Stomach (tissue), 19 donors: ENCODE measurements at places on chromosomes 4 and X. TPM values are rescaled to one million over a fixed set of nuclear protein-coding genes. Genes with fewer than 3 reads are reported as not detected.

Gene RPA4
- 8.0 TPM for total RNA-seq

Gene NCAPG
- 3.8 TPM for total RNA-seq

Gene DMRTC1
- total RNA-seq, result not detected

Gene HTN3
- total RNA-seq, result not detected

DNA sequence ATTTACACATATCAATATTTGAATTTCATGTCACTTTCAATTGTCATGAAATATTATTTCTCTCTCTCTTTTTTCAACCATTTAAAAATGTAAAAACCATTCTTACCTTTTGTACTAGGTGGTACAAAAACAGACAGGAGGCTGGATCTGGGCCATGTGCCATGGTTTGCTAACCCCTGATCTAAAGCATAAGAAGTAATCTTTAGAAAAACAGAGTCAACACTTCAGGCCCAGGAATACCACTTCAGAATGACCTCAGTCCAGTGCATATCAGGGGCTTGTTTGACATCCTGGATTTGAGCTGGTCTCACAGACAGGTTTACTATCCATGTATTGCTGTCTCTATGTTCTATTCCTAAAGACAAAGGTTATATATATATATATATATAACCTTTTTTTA lies 102.5 kb downstream of the DCHS2 start:
- no peak for DNase-seq

DNA sequence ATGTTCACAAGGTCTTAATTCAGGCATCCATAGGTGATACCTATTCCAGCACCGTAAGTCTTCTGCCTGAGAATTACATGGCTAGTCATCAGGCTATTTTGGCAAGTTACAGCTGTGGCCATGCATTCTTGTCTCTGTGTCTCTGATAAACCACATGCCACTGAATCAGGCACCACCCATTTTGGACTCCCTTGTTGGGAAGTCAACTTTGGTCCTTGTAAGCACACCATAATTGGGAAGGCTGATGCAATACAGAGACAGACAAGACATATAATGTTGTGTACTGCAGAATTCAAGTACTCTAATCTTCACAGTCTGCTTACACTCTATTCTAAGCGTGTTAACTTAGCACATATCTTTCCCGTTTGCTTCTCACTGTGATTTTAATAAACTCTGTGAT lies 483.7 kb upstream of the FTHL17 start:
- DNase-seq, result no peak

DNA sequence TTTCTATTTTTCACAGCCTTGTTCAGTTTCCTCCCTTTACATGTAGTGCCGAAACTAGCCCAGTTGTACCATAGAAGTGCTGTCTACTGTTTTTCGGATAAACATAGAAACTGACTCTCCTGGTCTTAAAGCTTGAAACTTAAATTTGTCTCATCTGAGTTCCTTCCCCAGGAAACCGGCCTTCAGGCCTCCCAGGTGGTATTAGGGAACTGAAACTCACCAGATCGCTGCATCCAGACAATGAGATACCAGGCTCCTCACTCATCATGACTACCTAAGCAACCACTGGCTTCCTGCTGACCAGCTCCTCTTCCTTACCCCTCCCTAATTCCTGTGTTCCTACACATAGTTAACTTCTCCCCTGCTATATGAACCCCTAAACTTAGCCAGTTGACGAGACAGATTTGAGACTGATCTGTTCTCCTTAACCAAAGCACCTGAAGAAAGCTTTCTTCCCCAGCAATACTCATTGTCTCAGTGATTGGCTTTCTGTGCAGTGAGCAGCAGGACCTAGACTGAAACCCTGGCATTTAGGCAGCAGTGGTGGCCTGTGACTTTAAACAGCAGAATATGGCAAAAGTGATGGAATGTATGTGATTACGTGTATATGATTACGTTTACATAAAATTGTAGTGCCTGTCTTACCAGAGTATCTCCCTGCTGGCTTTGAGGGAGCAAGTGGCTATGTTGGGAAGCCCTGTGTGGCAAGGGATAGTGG lies 959.1 kb upstream of the LCORL start:
- no peak for DNase-seq

GRCh38 chrX:15509845-15510244 lies 9.2 kb downstream of the BMX start:
- no peak for DNase-seq

GRCh38 chr4:18858229-18858922 lies 836.8 kb upstream of the LCORL start:
- no peak for DNase-seq

- DNase-seq, result no peak
Observed at GRCh38 chrX:16444353-16444752, 205.6 kb upstream of the S100G start.

DNA sequence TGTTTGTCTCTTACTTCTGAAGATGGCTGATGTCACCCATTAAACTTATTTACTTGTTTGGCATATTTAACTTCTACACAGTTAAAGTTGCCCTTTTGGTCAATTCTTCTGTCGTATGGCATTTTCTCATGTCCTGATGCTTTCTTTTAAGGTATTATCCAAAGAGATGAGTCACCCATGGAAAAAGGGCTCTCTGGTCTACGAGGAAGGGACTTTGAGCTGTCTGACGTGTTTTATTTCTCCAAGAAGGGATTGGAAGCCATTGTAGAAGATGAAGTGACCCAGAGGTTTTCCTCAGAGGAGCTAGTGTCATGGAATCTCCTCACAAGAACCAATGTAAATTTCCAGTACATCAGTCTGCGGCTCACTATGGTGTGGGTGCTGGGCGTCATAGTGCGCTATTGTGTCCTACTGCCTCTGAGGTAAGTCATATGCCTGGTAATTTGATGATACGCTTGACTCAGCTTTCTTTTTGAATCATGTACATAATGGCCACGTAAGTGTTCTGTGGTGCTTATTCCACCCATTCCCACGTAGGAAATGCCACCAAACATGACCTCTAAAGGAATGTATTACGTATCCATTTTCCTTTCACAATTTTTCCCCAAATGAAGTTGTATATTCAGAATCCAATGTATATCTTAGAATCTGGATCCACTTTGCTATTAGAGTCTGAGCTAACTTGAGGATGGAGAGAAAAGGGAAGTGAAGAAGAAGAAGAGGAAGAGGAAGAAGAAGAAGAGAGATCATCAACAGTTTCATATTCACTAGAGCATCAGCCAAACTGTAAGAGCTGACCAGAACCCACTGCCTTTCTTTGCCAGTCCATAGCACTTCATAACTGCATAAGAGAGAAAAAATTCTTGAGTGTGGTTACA lies 45.7 kb downstream of the GPAT3 start:
- DNase-seq, result no peak

DNA sequence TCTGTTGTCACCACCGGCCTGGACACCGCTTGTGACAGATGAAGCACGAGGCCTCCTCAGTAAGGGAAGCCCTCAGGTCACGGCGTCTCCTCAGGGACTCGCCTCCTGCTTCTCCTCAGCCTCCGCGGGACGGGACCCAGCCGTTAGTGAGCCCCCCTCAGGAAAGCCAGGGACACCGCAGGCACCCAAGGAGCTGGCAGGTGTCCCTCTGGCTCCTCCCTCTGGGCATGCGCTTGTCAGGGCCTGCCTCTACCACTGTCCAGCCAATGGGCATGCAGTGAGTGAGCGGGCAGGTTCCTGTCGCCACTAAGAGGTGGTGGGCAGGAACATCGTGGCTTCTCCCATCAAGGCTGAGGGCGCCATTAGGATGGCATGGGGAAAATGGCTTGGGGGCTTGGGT lies 23.5 kb upstream of the CT55 start:
- no peak for DNase-seq

DNA sequence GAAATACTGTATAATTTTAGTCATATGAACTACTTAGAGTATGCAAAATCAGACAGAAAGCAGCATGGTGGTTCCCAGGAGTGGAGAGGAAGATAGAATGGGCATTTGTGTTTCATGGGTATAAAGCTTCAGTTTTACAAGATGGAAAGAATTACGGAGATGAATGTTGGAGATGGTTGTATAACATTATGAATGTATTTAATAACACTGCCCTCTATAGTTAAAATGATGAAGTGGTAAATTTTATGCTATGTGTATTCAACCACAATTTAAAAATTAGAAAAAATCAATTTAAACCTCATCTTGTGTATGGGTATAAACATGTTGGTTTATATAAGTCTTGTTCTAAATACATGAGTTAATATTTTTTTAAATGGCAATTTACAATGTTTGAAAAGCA lies 521.1 kb downstream of the FSTL5 start:
- DNase-seq, result no peak

DNA sequence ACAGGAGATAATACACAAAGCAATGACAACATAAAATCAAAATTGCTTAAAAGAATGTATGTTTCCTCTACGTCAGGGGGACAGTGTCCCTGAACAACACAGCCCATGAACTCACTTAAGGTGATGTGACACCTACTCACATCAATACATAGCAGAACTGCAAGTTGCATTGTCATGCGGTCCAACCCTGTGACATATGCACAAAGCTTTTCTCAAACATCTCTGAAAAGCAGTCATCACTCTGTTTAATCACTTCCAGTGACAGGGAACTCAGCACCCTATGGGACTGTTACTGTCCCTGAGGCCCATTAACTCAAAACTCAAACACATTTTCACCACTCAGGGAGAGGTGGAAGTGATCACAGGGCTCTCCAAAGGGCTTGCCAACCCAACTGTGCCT lies 2.4 kb downstream of the STX18 start:
- no peak for DNase-seq

DNA sequence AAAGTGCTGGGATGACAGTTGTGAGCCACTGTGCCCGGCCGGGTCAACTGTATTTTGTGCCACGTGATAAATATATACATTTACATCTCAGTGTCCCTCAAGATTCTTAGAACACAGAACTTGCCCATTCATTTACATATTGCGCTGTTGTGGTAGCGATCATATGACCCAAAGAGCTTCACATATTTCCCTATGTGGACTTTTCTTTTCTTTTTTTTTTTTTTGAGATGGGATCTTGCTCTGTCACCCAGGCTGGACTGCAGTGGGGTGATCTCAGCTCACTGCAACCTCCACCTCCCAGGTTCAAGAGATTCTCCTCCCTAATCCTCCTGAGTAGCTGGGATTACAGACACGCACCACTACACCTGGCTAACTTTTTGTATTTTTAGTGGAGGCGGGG lies 180.7 kb downstream of the DHRSX start:
- no peak for DNase-seq

DNA sequence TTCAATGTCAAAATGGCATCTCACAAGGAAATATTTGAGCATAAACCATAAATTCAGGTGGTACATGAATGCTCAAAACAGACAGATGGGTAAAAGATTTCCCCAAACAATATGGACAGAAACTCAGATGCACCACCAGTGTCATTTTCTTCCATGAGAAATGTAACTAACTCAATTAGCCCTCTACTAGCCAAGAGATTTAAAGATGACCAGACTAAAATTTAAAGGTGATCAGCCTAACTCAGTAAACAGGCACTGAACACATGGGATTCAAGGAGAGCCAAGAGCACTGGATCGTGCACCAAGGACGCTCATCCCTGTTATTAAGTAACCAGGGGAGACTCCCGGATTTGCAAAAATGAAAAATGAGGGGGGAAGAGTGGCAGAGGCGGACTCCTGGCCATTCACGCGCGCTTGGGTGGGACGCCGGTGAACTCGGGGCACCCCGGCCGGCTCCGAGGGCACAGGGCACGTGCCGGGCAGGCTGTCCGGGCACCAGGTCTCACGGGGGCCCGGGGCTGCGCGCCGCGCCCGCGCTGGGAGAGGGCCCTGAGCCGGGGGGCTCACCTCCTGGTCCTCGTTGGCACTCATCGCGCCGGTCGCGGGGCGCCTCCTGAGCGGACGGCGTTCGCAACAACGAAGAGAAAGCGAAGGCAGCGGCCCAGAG lies 490 bp downstream of the RWDD4 start:
- DNase-seq, result peak; percentile 58

- DNase-seq, result no peak
Observed at GRCh38 chrX:29555465-29556091, 659.8 kb upstream of the MAGEB2 start.

DNA sequence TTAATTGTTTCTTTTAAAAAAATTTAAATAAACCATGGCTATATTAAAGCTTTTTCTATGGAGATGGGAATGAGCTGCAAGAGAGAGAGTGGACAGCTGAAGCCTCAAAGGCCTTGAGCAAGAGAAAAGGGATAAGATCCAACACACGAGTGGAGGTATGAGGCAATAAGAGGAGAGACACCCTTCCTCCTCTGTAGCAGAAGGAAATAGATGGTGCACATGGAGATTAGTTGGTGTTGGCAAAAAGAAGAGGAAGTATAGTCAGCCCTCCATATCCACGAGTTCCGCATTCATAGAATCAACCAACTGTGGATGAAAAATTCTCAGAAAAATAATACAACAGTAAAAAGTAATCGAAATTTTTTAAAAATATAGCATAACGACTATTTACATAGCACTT lies 3.2 kb downstream of the CXorf38 start:
- no peak for DNase-seq

- no peak for DNase-seq
Observed at GRCh38 chr4:97525236-97525635, 618.0 kb downstream of the STPG2 start.

GRCh38 chr4:108601532-108601931 lies 18.8 kb upstream of the RPL34 start:
- DNase-seq, result no peak

DNA sequence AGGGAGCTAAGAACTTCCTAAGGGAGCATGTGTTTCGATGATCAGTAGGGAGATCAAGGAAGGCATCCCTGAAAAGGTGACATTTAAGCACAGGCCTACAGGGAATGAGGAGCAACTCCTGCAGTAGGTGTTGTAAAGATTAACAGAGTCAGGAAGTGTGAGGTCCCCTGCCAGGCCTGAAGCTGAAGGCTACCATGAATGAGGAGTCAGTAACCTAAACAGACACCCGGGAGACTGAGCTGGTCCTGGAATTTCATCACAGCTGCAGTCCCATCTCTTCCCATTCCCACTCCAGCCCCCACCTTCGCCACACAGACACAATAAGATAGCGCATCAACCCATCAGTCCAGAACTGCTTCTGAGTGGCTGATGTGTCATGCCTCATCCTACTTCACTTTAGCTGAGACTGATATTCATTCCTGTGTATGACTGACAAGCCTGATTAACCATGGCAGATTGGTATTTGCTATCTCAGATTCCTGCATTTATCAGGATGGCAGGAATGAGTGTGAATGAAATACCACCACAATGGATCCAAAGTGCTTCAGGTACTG lies 27.0 kb upstream of the EFNB1 start:
- DNase-seq, result no peak

DNA sequence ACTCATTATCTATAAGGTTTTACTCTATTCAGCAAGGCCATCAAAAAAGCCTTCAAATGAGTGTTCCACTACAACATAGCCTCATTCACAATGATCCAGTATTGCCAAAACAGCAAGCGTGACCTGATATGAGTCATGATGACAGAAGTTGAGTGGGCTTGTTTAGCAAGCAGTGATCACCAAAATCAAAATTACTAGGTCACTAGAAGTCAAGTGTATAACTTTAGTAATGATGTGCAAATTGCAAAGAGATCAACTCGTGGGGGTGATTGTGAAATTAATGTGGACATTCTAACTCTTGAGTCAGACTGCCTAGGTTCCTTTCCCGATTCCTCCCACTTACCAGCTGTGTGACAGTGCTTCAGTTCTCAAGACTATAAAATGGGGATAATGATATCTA lies 124.5 kb downstream of the CHM start:
- no peak for DNase-seq

GRCh38 chrX:70030301-70030767 lies 19.4 kb downstream of the AWAT2 start:
- peak; percentile 76 for DNase-seq

GRCh38 chr4:2867758-2868491 lies 24.3 kb downstream of the ADD1 start:
- no peak for DNase-seq
